ENCODE measurements at places on chromosomes 4 and X. TPM values are rescaled to one million over a fixed set of nuclear protein-coding genes. Genes with fewer than 3 reads are reported as not detected.

DNA sequence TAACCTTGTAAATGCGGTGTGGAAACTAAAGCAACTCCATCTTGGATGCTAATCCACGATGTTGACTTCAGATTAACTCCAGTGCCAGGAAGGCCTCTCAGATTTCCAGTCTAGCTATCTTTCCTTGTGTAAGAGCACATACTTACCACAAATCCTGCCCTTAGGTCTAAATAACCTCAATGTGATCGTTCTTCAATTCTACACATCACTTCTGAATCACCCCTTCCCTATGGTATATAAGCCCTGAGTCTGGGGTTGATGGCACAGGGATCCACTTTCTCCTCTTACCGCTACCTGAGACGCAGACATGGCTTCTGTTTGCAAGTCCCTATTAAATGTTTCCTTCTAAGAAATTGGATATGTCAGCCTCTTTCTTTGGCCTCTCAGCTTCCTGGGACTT lies 17.5 kb upstream of the ZNF41 start:
- H3K4me3 ChIP-seq = no peak overlapping the region
- H3K4me1 ChIP-seq = peaks cover 12% of the 10 kb centered on the region
- H3K36me3 ChIP-seq = no peaks in the 10 kb centered on the region
- peaks cover 20% of the 10 kb centered on the region for H3K27me3 ChIP-seq
- no peak for DNase-seq
- H3K27ac ChIP-seq = peak overlapping the region; percentile 73

The FAM9B gene
- total RNA-seq = not detected

- DNase-seq = no peak
- H3K27ac ChIP-seq = no peak overlapping the region
These were observed 108.0 kb upstream of the ZNF518B start for GRCh38 chr4:10565166-10565780.

- no peak overlapping the region for H3K4me3 ChIP-seq
- H3K27ac ChIP-seq = no peak overlapping the region
- no peaks in the 10 kb centered on the region for H3K36me3 ChIP-seq
These were observed 1602.4 kb upstream of the ADGRL3 start for GRCh38 chr4:59597536-59598329.

GRCh38 chrX:151153086-151153485 lies 23.3 kb upstream of the GPR50 start:
- H3K27me3 ChIP-seq = no peaks in the 10 kb centered on the region
- H3K27ac ChIP-seq = no peak overlapping the region
- H3K36me3 ChIP-seq = no peaks in the 10 kb centered on the region

The GSX2 gene
- not detected for total RNA-seq

The NIPAL1 gene
- 2.3 TPM for total RNA-seq

The GAGE12E gene
- not detected for total RNA-seq

DNA sequence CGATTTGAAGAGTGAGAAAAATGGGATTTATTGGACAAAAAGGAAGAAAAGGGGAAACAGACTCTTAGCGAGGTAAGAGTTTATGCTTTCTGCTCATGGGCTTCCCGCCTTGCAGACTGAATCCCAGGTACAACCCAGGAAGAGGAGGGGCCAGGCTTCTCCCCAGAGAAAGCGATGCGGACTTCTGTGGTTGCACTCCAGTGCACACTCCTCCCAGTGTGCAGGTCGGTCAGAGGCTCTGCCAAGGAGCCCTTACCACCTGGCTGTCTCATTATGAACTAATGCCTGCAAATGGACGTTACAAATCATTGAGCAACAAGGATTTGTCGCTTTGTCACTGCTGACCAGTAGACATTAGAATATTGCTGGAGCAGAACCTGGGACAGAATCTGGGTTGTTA lies 39.9 kb upstream of the GLRA2 start:
- no peak overlapping the region for H3K4me3 ChIP-seq
- H3K36me3 ChIP-seq = no peaks in the 10 kb centered on the region
- H3K27ac ChIP-seq = no peak overlapping the region

DNA sequence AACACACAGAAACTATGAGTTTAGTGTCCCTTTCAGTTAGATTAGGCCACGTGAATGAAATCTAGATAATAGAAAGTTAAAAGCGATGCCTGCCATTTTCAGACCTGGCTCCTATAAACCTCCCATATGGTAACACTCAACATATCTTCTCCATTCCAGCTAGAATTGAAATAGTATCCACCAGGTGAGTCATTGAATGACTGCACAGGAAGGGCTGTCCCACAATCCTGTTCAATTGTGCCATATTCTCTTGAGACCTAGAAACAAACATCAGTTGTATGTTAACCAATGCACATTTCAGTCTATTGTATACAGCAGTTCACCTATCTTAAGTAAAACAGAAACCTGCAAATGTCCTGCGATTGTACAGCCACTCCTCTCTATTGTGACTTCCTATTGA lies 659.3 kb upstream of the SLIT2 start:
- H3K27me3 ChIP-seq = no peaks in the 10 kb centered on the region
- H3K27ac ChIP-seq = no peak overlapping the region
- H3K4me3 ChIP-seq = no peak overlapping the region
- H3K4me1 ChIP-seq = no peaks in the 10 kb centered on the region
- no peak for DNase-seq

GRCh38 chr4:106201373-106201772 lies 114.6 kb downstream of the TBCK start:
- no peak overlapping the region for H3K27ac ChIP-seq
- H3K4me3 ChIP-seq = no peak overlapping the region
- H3K36me3 ChIP-seq = no peaks in the 10 kb centered on the region
- H3K27me3 ChIP-seq = no peaks in the 10 kb centered on the region
- no peak for DNase-seq

GRCh38 chr4:14607578-14607977 lies 394.7 kb upstream of the CPEB2 start:
- no peak for DNase-seq
- H3K4me1 ChIP-seq = no peaks in the 10 kb centered on the region
- H3K4me3 ChIP-seq = no peak overlapping the region
- H3K36me3 ChIP-seq = no peaks in the 10 kb centered on the region
- H3K27me3 ChIP-seq = no peaks in the 10 kb centered on the region

GRCh38 chr4:36773467-36773866 lies 471.1 kb upstream of the NWD2 start:
- H3K27ac ChIP-seq = no peak overlapping the region
- H3K4me3 ChIP-seq = no peak overlapping the region
- no peaks in the 10 kb centered on the region for H3K27me3 ChIP-seq
- no peaks in the 10 kb centered on the region for H3K36me3 ChIP-seq
- no peaks in the 10 kb centered on the region for H3K4me1 ChIP-seq
- no peak for DNase-seq

The HPGDS gene
- total RNA-seq = 0.79 TPM

- no peaks in the 10 kb centered on the region for H3K36me3 ChIP-seq
- H3K27me3 ChIP-seq = no peaks in the 10 kb centered on the region
- H3K27ac ChIP-seq = no peak overlapping the region
These were observed 73.4 kb downstream of the GPC3 start for GRCh38 chrX:133911825-133912495.

The DNAAF6 gene
- not detected for total RNA-seq

The PNMA3 gene
- not detected for total RNA-seq

GRCh38 chr4:76990288-76991080 lies 40.9 kb downstream of the SEPTIN11 start:
- H3K36me3 ChIP-seq = no peaks in the 10 kb centered on the region
- no peak overlapping the region for H3K4me3 ChIP-seq
- H3K27me3 ChIP-seq = no peaks in the 10 kb centered on the region
- DNase-seq = no peak
- peaks cover 30% of the 10 kb centered on the region for H3K4me1 ChIP-seq
- H3K27ac ChIP-seq = no peak overlapping the region

GRCh38 chr4:53840643-53841042 lies 223.8 kb downstream of the CHIC2 start:
- no peaks in the 10 kb centered on the region for H3K4me1 ChIP-seq
- no peak overlapping the region for H3K27ac ChIP-seq
- no peak for DNase-seq
- H3K36me3 ChIP-seq = no peaks in the 10 kb centered on the region
- H3K27me3 ChIP-seq = no peaks in the 10 kb centered on the region
- no peak overlapping the region for H3K4me3 ChIP-seq

- no peak overlapping the region for H3K4me3 ChIP-seq
- no peaks in the 10 kb centered on the region for H3K4me1 ChIP-seq
- H3K27ac ChIP-seq = no peak overlapping the region
These were observed 44.9 kb downstream of the GPM6A start for GRCh38 chr4:175767150-175767549.

- no peaks in the 10 kb centered on the region for H3K27me3 ChIP-seq
- no peaks in the 10 kb centered on the region for H3K36me3 ChIP-seq
- H3K27ac ChIP-seq = no peak overlapping the region
- H3K4me1 ChIP-seq = no peaks in the 10 kb centered on the region
These were observed 246.7 kb downstream of the GPAT3 start for GRCh38 chr4:83782591-83782990.

GRCh38 chrX:110442635-110443034 lies 84.0 kb downstream of the RTL9 start:
- no peak overlapping the region for H3K27ac ChIP-seq
- peaks cover 40% of the 10 kb centered on the region for H3K27me3 ChIP-seq
- DNase-seq = no peak

DNA sequence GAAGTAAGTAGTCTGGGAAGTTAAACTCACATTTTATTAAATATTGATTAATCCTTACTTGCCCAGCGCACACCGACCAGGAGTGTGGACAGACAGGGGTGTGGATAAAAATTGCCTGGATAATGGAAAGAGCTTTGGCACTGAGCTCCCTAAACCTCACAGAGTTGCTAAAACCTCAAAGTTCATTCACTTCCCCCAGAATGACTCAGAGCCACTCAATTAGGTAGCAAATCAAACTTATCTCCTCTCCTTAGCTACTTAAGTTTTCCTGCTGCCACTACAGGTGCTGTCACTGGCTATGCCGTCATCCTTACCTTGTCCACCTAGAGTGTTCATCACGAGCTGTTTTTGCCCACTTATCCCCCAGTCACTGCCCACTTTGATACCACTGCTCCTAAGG lies 27.0 kb upstream of the MID1IP1 start:
- no peaks in the 10 kb centered on the region for H3K27me3 ChIP-seq
- no peak overlapping the region for H3K4me3 ChIP-seq
- no peaks in the 10 kb centered on the region for H3K36me3 ChIP-seq
- no peak for DNase-seq

DNA sequence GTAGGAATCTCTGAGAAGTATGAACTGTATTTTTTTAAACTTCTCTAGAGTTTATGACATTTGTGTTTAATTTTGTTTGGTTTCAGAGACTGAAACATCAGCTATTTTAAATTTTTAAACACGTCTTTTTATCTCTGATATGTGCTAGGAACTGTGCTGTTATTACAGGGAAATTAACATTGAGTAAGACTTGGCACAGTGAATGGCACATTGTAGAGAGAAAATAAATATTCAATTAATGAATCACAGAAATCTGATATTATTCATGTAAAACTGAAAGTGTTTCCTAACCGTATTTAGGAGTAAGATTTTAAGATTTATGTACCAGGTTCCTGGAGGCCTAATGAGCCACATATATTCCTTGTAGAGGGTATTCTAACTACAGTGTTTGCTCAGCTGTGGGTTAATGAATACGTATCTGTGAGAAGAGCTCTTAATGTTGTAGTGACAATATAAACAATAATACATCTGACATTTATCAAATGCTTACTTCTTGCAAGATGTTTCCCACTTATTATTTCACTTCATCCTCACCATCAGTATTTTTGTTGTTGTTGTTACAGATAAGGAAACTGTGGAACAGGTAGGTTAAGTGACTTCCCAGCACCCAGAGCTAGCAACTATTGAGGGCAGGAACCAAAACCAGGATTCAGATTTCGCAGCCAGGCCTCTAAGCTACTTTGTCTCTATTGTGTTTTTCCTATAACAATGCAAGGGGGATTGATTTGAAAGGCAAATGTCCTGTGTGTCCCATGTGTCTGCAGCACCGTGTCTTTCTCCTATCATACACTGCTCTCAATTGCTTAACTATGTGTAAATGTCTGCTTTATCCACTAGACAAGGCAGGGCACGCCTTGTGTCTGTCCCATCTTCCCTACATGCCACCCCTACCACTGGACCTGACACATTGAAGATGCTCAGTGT lies 121.1 kb upstream of the FAM9C start:
- H3K27me3 ChIP-seq = no peaks in the 10 kb centered on the region
- no peaks in the 10 kb centered on the region for H3K4me1 ChIP-seq
- H3K36me3 ChIP-seq = no peaks in the 10 kb centered on the region
- no peak for DNase-seq
- H3K27ac ChIP-seq = no peak overlapping the region
- no peak overlapping the region for H3K4me3 ChIP-seq

The CENPVL2 gene
- not detected for total RNA-seq

DNA sequence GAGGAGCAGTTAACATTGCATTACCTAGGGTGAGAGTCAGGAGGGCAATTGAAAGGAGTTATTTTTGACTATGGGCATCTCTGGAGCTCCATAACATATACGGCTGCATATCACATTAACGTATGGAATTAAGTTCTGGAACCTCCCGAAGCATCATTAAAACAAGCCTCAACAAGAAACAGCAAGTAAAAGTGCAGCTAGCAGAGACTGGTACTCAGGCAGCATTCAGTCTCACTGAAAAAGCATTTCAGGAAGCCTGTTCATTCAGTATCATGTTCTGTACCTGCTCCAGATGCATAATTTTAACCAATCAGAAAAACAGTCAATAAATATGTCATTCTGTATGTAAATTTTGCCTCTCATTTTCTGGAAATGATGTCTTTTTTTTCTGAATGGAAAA lies 299.6 kb downstream of the EPHA5 start:
- H3K27ac ChIP-seq = no peak overlapping the region
- no peaks in the 10 kb centered on the region for H3K36me3 ChIP-seq
- H3K4me3 ChIP-seq = no peak overlapping the region
- DNase-seq = no peak
- H3K27me3 ChIP-seq = no peaks in the 10 kb centered on the region
- H3K4me1 ChIP-seq = no peaks in the 10 kb centered on the region

DNA sequence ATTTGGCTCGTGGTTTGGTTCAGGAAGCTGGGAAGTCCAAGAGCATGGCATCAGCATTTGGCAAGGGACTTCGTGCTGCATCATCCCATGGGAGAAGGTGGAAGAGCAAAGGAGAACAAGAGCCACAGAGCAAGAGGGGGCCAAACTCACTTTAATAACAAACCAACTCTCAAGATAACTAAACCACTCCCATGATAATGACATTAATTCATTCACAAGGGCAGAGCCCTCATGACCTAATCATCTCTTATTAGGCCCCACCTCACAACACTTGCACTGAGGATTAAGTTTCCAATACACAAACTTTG lies 113.4 kb upstream of the ATXN3L start:
- no peak overlapping the region for H3K4me3 ChIP-seq
- H3K27me3 ChIP-seq = no peaks in the 10 kb centered on the region
- no peaks in the 10 kb centered on the region for H3K36me3 ChIP-seq
- H3K4me1 ChIP-seq = peaks cover 4% of the 10 kb centered on the region
- no peak for DNase-seq

The LPAR4 gene
- total RNA-seq = not detected

- peak overlapping the region; percentile 1 for H3K27ac ChIP-seq
These were observed 722 bp downstream of the FGF16 start for GRCh38 chrX:77447653-77448569.

GRCh38 chr4:47631161-47631560 lies 146.1 kb downstream of the ATP10D start:
- no peaks in the 10 kb centered on the region for H3K4me1 ChIP-seq
- no peaks in the 10 kb centered on the region for H3K36me3 ChIP-seq
- no peak overlapping the region for H3K4me3 ChIP-seq
- DNase-seq = no peak
- H3K27me3 ChIP-seq = no peaks in the 10 kb centered on the region
- no peak overlapping the region for H3K27ac ChIP-seq

The CPZ gene
- total RNA-seq = not detected
